ENCODE measurements at places on chromosomes 7 and 10.
A peak's percentile ranks its signal among the peaks of the same experiment; 100 is the strongest.

DNA sequence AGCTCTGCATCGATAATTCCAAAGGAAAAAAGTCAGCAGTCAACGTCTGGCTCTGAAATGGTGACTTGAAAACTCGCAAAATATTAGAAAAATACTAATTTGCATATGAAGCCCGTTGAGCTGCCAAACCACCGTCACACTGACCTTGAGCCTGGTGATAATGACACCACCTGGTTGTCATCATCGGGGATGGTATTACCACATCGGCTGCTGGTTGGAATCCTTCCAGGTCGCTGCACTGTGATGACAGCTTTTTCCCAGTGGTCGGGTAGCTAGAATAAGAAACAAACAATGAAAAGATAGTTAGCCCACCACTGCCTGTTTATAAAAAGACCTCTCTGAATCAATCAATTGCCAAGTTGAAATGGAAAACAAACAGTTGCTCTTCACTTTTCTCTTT, 41.6 kb downstream of the LAMB1 start:
- no peak for DNase-seq

DNA sequence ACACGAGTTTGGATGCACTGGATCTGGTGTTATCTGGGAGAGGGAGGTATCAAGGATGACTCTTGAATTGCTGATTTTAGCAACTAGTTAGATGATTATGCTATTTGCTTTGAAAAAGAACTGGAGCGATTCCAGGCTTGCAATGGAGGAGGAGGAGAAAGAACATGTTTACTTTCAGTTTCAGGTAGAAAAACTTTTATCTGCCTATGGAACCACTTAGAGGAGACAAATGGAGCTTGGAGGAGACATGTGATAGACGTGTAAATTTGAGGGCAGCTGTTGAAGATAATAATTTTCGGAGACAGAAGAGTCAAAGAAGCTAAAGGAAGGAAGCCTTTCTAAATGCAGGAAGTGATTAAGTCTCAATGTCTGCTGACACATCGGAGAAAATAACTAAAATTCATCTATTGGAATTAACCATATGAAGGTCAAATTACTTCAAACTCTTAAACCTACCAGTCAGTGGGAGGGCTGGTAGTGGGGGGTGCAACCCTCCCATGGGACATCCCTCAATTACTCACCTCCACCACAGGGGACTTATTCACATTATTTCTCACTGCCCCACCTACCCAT, 56.4 kb upstream of the GNAI1 start:
- peak; percentile 51 for DNase-seq

DNA sequence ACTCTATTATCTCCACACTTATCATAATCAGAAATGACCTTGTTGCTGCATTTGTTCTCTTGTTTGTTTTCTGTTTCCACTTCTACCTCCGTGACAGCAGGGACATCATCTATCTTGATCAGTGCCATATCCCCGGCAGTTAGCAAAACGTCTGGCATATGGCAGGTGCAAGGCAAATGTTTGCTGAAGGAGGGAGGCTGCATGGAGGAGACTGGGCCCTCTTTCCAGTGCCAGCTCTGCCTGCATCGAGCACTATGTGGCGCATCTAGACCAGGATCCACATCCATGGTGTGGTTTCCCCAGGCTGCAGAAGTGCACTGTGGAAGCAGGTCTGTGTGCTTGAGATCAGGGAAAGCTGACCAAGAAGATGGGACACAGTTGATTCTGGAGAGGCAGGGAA, 181.2 kb downstream of the KCNMA1 start:
- DNase-seq: no peak

GRCh38 chr10:110825508-110825907, 46.2 kb upstream of the PDCD4 start:
- DNase-seq: no peak

DNA sequence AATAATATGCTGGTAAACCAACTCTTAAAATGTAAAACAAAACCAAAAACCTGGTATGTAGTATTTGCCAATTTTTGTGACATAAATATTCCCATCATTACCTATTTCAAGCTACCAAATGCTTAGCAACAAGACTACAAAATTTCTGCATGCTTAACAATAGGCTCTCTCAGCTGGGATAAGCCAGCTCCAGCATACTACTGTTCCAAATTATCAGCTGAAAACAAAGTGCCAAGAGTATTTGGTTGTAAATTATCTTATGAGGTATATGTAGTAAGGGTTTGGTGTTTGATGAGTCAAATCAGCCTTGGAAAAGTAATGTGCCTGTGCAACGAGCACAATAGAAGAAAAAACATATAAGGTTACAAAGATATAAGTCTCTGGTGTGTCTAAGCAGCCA, 263.2 kb downstream of the HGF start:
- DNase-seq: no peak

GRCh38 chr7:139132887-139133286, 23.4 kb upstream of the ZC3HAV1 start:
- no peak for DNase-seq

GRCh38 chr10:79359816-79360498, 12.7 kb downstream of the PPIF start:
- DNase-seq: no peak

DNA sequence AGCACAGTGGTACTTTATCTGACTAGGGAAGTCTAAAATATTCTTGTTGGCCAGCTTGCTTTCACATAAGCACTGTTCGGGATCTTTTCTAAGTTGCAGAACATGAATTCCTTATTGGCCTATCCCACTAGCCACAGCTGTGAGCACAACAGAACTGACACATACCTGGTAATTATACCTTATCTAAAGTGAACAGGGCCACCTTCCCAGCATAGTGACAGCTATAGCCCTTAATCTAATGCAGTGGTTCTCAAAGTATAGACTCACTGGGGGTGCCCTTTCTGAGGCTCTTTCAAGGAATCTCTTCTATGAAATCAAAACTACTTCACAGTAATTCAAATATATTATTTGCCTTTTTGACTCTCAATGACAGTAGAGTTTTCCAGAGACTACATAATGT, 184.7 kb upstream of the KAT6B start:
- no peak for DNase-seq

DNA sequence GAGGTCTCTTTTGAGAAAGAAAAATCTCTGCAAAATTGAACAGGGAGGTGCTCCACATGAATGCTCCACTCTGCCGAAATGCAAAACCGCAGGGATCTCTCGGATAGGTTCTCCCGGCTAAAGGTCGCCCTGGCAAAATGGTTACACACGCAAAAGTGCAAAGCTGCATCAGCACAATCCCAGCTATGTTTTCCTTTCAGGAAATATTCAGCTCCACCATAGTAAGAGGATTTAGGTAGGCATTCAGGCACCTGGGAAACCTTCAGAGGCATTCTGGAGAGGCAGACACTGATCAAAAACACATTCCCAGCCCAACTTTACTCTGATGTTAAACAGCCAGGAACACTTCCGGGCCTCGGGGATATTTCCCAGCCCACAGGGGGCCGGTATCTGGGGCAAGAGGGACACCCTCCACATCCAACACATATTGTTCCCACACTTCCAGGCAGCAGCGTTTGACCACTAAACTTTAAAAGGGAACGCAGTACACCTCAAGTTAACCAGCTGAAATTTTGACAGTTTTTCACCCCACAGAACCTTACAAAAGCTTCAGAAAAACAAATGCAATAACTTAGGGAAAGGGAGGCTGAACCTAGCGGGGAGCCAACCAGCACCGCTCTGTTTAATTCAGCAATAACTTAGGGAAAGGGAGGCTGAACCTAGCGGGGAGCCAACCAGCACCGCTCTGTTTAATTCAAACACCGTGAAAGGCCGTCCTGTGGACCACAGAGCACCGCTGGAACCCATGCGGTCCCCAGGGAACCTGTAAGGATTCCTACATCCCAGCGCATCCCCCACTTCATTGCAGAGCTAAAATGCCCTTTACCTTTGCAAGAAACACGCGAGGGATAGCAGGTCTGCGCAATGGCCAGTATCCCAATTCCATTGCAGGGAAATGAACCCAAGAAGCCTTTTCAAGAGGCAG, 45.9 kb downstream of the TNS3 start:
- DNase-seq: no peak

DNA sequence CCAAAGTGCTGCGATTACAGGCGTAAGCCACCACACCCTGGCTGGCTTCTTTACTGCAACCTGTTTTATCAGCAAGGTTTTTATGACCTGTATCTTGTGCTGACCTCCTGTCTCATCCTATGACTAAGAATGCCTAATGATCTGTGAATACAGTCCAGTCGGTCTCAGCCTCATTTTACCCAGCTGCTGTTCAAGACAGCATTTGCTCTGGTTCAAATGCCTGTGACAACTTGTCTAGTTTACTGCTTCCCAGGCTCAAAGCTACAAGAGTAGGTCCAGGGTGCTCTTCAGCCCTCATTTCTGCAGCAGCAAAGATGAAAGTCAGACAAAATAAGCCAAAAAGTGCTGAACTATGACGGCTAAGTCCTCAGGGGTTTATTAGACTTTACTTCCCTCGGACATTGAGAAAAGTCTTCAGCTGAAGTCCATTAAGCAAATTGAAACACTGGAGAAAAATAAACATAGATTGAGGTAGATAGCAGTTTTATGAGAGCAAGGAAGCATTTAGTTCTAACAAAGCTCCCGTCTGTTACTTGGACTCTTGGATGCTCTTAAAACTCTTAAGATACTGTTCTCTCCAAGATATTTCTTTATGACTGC, 12.5 kb upstream of the LYZL1 start:
- DNase-seq: no peak

DNA sequence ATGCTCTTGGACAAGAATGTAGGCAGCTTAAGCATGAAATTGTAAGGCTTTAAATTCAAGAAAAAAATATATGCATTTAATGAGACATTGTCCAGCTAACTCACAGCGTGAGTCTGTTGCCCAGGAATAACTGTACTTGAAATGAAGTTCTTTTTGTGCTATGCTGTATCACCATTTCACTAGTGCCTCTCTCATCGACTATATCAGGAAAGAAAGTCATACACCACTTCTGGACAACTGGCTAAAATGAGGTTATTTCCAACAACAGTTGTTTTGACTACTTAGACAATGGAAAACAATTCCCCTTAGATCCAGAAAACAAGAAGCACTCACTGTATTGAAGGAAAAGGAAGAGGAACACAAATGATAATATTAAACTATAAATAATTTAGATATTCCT, 251.8 kb downstream of the CRPPA start:
- no peak for DNase-seq
